ENCODE measurements at places on chromosomes 4 and X.
A peak's percentile ranks its signal among the peaks of the same experiment; 100 is the strongest.

- no peak for DNase-seq
Measured at GRCh38 chrX:139883984-139884383, 48.9 kb downstream of the ATP11C start.

DNA sequence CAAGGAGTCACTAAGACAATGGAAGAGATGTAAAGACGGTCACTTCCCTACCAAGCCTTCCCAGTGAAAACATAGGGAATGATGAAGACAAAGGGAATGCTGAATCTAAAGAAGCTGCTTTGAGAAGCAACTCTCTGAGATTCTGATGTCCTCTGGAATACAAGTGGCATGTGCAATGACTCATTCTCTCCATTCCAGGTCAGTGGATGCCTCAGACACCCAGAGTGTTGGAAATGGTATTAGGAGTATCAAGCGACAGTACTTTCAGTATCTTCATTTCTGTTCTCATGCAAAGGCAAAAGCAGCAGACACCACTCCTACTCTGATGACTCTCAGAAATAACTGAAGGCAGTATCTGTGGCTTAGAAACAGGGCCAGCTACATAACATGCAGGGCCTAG is 102.6 kb downstream of the FSTL5 start:
- no peak for DNase-seq

DNA sequence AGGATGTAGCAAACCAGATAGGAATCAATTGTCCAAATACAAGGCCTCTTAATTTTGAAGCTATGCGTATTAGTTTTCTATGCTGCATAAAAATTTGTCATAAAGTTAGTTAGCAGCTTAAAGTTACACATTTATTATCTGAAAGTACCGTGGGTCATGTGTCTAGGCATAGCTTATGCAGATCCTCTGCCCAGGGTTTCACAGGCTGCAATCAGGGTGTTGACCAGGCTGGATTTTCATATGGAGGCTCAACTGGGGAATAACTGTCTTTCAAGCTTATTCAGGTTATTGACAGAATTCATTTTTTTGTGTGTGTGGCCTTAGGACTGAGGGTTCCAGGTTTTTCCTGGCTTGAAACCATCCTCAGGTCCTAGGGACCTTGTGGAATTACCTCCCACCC is 265.1 kb downstream of the SLC39A8 start:
- DNase-seq = no peak

GRCh38 chrX:45900766-45901615 is 644.2 kb downstream of the ZNF674 start:
- no peak for DNase-seq

- no peak for DNase-seq
Measured at GRCh38 chrX:19869193-19869592, 18.2 kb downstream of the SH3KBP1 start.

DNA sequence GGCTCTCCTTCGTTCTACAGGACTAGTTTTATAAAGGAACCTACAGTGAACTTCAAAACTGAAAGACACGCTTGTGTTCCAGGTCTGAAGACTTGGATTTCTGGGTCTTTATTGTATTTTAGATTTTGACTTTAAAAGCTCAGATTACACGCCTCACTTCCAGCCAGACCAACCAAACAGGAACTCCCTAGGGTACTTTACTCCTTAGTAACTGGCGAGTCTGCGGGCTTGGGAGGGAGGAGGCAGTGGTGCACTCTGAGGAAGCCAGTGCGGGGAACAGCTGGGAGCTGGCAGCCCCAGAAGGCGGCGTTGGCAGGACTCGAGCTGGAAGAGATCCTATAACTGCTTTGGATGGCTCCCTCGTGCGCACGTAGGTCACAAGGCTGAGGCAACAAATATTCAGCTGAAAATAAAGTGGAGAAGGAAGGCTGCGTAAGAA is 391 bp upstream of the PHKA1 start:
- DNase-seq = peak; percentile 71

GRCh38 chr4:47579235-47579634 is 94.2 kb downstream of the ATP10D start:
- no peak for DNase-seq

DNA sequence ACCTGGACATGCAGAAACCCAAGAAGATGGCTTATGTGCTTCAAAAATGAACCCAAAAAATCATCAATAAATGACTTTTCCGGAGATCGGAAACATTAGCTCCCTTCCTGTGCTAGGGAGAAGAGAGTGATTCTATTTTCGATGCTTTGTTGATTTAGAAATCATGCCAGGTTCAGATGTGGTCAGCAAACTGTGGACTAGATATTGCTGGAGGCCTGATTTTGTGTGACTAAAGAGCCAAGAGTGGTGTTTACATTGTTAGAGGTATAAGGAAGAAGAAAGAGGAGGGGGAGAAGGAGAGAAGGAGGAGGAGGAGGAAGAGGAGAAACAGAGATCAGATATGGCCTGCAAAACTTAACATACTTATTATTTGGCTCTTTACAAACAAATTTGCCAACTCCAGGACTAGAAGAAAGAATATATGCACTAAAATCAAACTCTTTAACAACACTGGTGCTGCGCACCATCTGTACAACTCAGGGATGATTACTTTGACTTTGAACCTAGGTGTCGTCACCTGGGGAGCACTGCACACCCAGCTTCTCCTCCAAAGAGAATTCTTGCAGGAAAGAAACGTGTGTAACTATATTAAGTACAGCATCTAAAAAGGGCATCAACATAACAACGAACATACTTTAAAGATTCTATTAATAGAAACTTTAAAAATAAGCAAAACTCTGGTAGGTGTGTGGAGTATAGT is 664.9 kb upstream of the LCORL start:
- DNase-seq = no peak

- DNase-seq = no peak
Measured at GRCh38 chrX:21408788-21409187, 34.6 kb downstream of the CNKSR2 start.

DNA sequence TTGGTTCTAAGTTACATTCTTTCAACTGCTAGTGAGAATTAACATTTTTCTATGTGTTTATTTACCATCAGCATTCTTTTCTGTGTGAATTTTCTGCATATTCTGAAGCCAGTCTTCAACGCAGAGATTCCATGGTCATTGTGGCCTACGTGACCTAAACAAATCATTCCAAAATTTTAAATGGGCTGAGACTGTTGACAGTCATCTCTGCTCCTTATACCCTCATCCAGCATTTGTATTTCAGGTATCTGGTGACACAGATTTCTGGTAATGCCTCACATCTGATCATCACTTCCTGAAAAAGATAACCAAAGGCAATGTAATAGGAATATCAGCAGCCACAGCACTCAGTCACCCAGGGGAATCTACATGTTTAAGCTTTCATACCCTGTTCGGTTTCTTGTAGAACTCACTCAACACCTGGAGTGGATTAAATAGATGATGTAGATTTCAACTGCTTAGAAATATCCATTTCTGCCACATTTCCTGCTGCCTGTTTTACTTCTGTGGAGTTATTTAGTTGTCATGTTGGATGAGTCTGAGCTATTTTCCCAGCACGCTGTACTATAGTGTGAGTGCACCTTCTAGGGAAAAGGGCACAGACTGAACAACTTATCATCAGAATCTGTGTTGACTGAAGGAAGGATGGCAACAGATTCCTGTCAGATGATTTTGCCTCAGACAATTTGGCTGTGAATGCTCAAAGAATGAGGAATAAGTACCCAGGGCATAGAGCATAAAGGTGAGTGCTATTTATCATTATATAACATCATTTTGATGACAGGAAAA is 73.0 kb upstream of the HPGD start:
- no peak for DNase-seq

- DNase-seq = no peak
Measured at GRCh38 chrX:107845625-107846024, 20.0 kb downstream of the MID2 start.

- DNase-seq = no peak
Measured at GRCh38 chr4:20347531-20347930, 95.8 kb downstream of the SLIT2 start.

Data from right hindlimb (tissue), 1 donor.